ENCODE measurements at places on chromosomes 16 and 17.

DNA sequence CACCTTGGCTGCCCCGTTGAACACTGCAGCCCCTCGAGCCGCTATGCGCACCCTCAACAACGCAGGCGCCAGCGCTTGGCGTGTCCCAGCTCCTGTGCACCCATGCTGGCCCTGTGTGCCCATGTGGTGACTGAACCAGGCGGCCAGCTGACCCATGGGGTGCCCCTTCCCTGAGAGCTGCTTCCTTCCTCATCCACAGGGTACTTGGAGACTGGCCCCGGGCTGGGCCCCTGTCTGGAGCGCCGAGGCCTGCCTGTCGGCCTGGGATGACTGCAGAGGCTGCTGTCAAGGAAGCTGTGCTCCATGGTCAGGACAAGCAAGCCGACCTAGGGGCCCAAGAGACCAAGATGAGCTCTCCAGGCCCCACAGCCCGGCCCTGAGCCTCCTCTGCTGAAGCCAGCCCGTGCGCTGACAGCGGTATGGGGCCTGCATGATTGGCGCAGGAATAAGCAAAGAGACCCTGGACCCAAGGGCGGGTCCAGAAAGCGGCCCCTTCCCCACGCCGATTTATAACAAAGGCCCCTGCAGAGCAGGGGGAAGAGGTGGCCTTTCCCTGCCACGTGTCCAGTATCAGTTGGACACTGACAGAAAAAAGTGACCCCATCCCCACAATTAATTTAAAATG is 21.6 kb upstream of the BAHCC1 start:
- DNase-seq = no peak

DNA sequence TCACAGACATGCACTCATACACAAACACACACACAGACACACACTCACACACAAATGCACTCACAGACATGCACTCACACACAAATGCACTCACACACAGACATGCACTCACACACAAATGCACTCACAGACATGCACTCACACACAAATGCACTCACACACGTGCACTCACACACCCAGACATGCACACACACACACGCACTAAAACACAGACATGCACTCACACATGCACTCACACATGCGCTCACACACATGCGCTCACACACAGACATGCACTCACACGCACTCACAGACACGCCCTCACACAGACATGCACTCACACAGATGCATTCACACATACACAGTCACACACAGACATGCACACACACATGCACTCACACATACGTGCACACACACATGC is 2.7 kb upstream of the ZNF469 start:
- no peak for DNase-seq

GRCh38 chr17:8163978-8164814 is 1.4 kb upstream of the VAMP2 start:
- peak; percentile 39 for DNase-seq

GRCh38 chr17:35849469-35850348 is 19.0 kb downstream of the HEATR9 start:
- DNase-seq = peak; percentile 81

DNA sequence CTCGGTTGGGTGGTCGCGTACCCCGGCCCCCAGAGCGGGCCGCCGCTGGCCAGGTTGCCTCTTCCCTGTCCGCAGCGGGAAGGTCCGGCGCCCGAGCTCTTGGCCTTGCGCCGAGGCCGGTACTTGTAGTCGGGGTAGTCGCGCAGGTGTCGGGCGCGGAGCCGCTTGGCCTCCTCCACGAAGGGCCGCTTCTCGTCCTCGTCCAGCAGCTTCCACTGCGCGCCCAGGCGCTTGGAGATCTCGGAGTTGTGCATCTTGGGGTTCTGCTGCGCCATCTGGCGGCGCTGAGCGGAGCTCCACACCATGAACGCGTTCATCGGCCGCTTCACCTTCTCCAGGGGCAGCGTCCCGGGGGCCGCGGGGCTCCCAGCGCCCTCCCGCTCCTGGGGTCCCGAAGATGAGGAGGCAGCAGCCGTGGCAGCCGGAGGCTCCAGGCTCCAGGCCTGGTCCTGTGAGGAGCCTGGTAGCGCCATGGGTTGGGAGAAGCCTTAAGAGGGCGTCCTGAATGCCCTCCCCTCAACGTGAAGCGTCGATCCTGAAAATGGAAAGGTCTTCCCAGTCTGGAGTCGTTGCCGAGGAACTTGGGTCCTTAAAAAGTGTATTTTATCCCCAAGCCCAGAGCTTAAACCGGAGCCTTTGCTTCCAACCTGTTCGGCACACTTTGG is 558 bp downstream of the SOX15 start:
- peak; percentile 94 for DNase-seq

DNA sequence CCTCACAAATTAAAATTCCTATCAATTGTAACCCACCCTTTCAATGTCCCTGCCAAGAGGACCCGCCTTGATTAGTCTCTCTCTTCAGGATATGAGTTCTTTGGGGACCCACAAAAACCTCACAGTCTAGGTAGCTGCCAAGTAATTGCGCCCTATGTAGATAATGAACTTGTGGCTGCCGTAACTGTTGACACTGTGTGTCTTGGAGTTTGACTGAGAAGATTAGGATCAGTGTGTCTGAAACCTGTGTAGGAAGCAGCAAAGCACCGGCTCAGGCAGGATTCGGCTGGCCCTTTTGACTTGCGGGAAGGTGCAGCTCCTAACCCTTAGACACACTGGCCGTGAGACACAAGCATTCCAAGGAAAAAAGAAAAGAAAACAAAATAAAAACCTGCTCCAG is 17.8 kb upstream of the SLC6A4 start:
- DNase-seq = peak; percentile 38

GRCh38 chr17:49553676-49554335 is 21.9 kb upstream of the NXPH3 start:
- no peak for DNase-seq

GRCh38 chr16:29940656-29941055 is 14.6 kb upstream of the KCTD13 start:
- DNase-seq = peak; percentile 34

DNA sequence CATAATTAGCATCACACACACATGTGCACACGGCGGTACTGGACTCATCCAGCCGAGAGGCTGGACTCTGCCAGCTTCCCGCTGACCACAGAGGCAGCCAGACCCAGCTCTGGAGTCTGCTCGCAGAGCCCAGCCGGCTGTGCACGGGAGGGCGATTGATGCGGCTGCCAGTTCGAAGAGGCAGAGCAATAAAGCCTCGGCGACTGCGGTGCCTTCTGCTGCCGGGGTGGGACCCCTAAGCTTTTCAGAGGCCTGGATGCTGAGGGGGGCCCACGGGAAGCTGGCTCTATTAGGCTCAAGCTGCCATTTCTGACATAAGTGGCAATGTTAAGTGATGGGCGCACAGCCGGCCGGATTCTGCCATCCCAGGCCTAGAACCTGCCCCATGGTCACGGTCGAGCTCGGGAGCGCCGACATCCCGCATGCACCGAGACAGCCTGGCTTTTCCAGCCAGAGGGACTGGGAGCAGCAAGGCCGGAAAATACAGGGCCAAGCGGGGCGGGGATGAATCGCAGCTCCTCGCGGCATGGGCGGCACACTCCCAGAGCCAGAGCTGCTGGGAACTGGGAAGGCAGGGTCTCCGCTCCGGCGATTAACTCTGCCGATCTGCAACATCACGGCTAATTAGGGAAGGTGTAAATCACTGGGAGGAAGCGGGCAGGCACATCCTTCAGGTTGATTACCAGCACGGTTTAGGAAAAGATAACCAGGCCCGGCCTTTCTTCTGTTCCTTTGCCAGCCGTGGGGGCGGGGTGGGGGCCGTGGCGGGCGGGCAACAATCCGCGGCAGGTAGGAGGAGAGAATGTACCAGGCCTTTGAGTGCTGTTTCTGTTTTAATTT is 57.7 kb downstream of the TBC1D16 start:
- peak; percentile 75 for DNase-seq

DNA sequence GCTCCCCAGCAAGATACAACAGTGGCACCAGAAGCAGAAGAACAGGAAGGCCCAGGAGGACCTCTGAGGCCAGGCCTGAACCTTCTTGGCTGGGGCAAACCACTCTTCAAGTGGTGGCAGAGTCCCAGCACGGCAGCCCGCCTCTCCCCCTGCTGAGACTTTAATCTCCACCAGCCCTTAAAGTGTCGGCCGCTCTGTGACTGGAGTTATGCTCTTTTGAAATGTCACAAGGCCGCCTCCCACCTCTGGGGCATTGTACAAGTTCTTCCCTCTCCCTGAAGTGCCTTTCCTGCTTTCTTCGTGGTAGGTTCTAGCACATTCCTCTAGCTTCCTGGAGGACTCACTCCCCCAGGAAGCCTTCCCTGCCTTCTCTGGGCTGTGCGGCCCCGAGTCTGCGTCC is 11.9 kb downstream of the CES3 start:
- no peak for DNase-seq

GRCh38 chr17:62307196-62307595 is 73.2 kb upstream of the EFCAB3 start:
- no peak for DNase-seq

DNA sequence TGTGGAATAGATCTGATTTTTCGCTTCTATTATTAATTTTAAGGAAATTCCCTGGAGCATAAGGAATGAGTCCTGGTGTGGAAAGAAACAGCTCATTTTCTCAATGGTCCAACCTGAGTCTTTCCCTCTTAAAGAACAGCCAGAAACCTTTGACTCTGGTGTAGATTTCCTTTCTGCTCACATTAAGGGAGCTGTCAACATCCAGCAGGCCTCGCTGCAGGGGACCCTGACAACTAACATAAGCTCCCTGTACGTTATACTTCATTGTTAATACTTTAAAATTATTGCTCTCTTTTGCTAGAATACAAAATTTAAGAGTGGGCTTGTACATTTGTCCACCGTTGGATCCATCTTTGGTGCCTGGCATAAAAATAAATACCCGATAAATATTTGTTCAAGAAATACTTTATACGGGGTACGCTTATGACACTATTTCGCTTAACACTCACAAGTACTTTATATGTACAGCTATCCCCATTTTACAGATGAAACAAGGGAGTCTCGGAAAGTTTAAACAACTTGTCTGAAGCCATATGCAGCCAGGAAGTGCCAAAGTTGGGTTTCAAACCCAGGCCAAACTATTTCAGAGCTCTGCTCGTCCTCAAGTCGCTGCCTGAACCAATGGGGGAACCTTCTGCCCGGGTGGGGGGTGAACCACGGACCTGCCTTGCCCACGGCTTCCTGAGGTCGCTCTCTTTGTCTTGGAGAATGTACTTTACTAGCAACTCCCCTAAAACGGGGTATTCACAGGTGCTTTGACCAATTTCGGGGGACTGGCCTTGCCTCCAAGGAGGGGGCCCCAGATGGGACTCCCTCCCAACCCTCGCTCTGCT is 611 bp downstream of the SMARCE1 start:
- DNase-seq = no peak

- DNase-seq = peak; percentile 26
These were observed 342.5 kb downstream of the CPPED1 start for GRCh38 chr16:12461201-12461600.

DNA sequence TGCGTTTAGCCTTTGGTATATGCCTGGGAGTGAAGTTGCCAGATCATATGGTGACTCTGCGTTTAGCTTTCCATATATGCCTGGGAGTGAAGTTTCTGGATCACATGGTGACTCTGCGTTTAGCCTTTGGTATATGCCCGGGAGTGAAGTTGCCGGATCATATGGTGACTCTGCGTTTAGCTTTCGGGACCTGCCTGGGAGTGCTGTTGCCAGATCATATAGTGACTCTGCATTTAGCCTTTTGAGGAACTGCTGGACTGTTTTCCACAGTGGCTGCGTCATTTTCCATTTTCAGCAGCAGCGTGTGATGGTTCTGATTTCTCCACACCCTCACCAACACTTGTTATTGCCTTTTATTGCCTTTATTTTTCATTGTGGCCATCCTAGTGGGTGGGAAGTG is 73.0 kb downstream of the OR1D5 start:
- no peak for DNase-seq

GRCh38 chr16:72884037-72884436 is 163.9 kb downstream of the ZFHX3 start:
- DNase-seq = peak; percentile 58

DNA sequence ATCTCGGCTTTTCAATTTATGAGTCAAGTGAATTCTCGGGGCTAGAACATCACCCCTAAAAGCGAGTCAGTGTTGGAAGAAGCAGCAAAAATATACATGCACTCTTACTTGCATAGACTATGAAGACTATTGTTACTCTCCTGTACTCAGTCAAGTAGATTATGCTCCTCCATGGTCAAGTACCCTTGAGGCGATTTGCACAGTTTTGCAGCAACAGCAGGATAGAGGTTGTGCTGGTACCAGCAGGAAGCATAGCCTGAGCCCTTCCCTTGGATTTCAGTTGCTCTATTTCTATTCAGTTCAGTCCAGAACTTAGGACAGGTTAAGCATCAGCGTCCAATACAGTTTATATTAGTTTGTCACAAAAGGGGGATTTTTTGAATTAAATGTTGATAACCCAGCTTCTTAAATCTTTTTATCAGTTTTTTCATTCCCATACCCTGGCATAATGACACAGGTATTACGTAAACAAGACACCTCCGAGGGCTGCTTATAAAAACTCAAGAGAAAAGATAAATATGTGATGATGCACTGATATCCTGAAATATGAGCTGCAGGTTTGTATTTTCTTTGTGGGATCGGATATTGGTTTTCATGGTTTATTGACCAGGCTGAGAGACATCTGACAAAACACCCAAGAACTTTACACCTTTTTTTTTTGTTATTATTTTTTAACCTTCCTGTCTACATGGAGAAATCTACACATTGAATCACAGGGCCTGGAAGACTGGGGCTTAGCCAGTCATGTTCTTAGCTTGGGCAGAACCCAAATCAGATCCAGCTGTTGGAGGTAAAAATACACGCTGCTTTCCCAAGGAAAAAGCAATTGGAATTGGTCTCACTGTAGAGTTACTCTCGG is 144.1 kb downstream of the PITPNC1 start:
- DNase-seq = no peak

DNA sequence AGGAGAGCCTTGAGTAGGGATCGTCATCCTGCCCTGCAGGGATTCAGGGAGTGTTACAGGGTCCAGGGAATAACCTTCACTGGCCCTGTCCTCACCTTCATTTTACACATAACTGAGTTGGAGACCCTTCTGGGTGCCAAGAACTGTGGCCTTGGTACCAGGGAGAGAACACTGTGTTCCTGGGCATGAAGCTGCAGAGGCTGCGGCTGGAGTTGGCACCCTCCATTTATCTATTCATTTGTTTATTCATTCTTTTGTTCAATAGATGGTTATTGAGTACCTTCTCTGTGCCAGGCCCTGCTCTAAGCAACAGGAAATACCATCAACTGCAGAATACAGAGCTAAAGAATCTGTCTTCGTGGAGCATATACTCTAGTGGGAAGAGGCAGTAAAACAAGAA is 6.7 kb downstream of the ABCC3 start:
- no peak for DNase-seq
